ENCODE measurements at places on chromosomes 3 and 15.

DNA sequence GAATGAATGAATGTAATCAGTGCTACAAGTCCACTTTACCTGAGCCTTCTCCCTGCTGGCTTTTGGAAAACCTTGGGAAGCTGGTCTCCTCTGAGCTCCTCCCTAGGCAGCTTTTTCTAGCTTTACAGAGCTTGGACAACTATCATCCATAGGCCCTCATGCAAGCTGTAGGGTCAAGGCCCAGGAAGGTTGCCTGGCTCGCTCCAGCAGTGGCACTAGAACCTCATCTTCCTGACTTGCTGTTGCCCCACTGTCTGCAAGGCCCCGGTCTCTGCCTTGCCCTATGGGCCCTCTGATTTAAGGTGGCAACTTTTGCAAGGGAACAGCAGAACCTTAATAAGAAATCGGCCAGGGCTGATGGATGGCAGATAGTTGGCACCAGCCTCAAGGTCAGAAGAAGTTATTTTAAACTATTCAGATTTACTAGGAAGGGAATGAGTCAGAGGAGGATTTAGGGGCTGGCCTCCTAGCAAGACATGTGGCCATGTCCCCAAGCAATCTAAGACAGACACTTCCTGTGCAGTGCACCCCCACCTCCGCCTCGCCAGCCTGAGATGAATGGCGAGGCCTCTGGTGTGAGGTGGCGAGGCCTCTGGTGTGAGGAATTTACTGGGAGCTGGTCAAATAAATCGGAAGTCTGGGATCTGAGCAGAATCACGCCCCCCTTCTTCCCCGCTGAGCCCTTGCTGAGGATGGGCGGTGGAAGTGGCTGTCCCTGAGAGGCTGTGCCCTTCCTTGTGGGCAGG, 180.8 kb downstream of the MEGF11 start:
- no peak for DNase-seq

GRCh38 chr3:178112134-178112533, 424.1 kb upstream of the KCNMB2 start:
- DNase-seq, result no peak

DNA sequence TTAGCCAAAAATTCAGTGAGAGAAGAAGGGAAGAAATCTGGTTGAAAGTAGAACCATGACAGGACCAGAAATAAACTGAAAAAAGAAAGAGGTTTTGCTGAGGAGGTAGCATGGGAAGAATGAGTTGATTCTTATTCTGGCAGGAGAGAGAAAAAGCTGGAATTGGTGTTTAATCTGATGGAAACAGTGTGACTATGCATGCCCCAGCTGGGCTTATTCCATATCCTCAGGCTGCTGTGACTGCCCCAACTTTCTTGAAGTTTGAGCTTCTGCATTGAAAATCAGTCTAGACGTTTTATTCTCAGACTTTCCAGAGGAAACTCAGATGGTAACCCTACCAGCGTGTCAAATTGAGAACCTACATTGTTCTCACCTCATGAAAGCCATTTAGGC, 352.5 kb upstream of the DCBLD2 start:
- no peak for DNase-seq

GRCh38 chr3:103511891-103512290, 1077.1 kb downstream of the ZPLD1 start:
- no peak for DNase-seq

DNA sequence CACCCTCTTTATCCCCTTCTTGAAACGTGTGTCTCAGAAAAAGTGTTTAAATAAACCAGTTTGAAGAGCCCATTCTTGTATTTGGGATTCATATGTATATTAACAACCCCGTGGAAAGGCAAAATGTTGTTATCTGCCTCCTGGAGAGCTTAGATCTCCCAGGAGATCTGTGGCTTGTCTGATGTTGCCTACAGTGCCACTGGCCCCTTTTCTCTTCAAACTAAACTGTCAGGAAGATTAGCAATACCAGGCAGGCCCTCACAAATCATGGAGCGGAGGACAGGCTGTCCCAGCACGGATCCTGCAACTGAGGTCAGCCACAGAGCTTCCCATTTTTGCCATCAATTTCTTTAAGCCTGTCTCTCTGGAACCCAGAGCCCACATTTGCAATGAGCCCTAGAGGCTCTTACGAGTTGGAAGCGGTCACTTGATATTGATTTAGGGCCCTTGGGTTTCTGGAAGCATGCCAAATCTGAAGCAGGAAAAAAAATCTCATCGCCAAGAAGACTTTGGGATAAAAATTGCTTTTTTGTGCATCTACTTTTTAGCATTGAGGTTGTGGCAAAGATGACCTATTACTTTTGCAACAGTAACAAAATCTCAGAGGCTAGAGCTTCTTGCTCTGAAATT, 234.1 kb downstream of the OPA1 start:
- no peak for DNase-seq

DNA sequence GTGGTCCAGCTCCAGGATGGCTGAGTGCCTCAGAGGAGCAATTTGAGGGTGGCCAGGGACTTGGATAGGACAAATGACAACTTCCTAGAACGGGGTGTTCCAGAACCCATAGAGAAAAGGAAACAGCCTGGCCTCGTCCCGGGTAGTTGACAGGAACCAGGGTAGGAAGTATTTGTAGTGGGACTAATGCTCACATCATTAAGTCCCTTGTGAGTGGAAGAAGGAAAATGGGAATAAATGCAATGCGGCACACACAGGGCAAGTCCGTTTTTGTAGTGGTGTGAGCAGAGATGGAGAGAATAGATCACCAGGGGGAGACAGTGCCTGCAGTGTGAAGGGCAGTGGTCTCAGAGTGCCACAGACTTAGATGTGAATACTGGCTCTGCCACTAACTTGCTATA, 19.6 kb downstream of the TIMP4 start:
- peak; percentile 12 for DNase-seq

DNA sequence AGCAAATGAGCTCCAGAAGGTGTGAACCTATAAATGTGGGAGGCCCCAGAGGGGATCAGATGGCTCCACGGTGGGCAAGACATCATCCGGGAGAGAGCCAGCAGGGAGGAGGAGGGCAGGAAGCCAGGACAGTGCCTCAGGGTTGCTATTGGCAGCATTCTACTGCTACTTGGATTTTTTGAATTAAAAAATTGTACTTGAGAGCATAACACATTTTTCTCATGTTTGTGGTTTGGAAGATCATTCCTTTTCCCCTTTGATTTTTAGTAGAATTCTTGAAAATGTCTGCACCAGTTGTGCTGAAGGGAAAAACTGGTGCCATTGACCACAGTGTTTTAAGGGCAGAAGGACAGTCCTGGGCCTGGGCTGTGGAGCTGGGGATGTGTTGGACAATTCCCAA, 59.2 kb downstream of the LYZL4 start:
- no peak for DNase-seq

DNA sequence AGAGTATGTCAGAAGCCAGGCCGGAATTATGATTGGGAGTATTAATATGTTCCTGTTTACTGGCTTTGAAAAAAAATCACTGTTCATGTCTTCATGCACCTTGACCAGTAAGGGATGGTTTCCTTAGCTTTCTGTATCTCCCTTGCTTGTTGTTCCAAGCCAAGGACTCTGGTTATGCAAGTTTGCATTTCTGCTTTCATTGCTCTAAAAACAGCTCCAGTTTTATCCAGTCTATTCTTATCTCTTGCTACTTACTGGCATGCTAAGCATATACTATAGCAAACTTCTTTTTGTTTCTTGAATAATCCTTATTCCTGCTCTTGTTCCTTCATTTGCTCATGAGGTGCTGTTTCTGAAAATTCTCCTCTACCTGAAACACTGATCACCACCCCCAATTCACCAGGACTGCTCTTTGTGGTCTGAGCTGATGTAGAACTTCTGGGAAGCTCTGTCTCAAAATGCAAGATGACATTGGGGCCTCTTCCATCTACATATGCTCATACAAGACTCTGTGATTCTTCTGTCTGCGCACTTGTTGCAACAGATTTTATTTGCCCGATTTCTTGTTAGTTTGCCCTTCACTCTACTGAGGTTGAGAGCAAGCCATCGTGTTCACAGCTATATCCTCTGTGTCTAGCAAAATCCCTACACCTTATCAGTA, 173.0 kb downstream of the EBLN2 start:
- DNase-seq, result no peak

- no peak for DNase-seq
Measured at GRCh38 chr3:80445641-80446040, 677.8 kb upstream of the ROBO1 start.

GRCh38 chr3:1462856-1463450, 370.1 kb downstream of the CNTN6 start:
- no peak for DNase-seq

All from activated T-cell treated with anti-CD3 and anti-CD28 coated beads for 24 hours (primary cell).